ENCODE measurements at places on chromosomes 13 and 19.

DNA sequence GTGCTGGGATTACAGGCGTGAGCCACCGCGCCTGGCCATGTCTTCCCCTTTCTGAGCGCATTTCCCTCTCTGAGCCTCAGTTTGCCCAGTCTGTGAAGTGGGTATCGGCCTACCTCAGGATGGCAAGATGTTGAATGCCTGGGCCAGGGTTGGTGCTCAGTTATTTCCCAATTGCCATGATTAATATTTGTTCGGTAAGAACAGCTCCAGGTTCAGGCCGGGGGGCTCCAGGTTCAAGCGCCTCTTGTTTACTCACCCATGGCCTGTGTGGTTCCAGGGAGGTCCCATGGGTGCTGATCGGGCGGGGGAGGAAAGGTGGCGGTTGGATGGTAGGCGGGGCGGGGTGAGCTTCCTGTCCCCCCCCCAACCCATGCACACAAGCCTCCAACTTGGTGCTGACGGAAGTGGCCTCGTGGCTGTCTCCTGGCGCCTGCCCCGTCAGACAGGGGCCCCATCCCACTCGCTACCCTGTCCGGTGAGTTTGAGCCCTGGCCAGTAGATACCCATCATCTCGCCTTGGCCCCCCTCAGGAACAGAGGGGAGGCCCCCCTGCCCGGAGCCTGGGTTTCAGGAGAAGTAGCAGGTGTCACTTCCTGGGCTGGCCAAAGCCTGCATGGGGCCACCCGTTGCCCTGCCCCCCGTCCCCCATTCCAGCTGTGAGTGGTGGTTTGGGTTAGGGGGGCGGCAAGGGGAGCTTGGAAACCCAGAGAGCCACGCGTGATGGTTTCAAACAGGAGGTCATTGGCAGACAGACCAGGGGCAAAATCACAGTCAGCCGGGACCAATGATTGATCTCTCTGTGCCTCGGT, at the start of gene FCHO1:
Gene FCHO1, plus strand, starts transcription at position 375 of the 809 bp plus-strand sequence. CDS start 3,688 bp downstream, outside the sequence.
- no peak for DNase-seq

GRCh38 chr13:96636001-96636709, 358.1 kb downstream of the OXGR1 start:
- no peak for DNase-seq

DNA sequence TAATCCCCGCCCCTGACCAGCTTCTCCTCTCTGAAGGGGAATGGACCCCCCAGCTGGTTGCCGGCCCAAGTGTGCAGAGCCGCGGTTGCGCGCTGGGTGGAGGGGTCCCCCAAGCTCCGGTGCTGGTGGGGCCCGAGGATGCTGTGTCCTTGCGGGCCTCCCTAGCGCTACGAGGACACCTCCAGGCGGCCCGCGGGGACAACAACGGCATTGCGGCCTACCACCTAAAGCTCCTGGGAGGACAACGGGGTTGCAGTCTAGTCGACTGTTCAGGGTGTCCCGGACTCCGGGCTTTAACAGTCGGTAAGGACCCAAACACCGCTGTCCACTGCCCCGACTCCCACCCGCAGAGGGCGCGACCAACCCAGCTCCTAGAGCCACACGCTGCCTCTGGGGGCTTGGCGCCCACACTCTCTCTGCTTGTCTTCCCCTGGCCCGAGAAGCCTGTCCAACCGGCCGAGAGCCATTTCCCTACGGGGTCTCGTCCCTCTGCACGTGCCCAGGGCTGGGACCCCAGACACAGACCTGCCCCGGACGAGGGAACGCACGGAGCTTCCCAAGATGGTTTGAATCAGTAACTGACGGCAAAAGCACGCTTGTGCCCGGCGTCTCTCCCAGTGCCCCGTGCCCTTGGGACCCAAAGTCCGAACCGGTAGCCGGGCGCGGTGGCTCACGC, 927 bp upstream of the SDHAF1 start:
- no peak for DNase-seq

DNA sequence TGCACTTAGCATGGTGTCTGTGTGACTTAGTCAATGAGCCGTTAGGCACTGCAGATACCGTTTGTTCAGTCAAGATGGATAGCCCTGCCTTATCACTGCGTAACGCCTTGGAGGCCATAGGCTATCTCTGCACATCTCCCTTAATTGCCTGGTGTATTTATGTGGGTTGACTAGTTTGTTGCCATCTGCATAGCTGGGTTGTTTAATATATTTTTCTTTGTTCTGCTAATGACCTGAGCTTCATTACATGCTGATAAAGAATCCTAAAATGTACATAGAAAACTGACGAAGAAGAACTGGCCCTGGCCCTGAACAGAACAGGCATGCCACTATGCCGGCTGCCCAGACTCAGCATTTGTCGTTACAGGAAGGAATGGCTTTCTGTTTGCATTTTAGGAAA, 297.8 kb downstream of the SHISA2 start:
- DNase-seq: no peak

GRCh38 chr19:14056069-14056666, 5.7 kb downstream of the PALM3 start:
- DNase-seq: no peak

- DNase-seq: no peak
These were observed 36.1 kb upstream of the EIF3G start for GRCh38 chr19:10155839-10156238.

DNA sequence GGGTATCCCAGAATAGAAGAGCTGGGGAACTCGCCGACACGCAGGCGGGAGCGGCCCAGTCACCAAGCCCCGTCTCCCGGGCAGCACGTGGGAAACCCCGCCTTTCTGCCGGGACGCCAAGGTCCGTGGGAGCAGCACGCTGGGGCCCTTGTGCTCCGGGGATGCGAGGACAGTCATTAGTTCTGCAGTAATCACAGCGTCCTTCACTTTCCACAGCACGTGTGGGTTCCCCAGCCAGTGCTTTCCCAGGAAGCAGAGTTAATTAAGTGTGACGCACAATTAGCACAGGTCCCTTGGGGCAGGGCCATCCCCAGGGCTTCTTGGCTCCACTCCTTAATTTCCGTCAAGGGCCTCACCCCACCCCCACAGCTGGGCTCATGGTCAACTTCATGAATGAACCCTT, 64.3 kb upstream of the C13orf46 start:
- DNase-seq: no peak

DNA sequence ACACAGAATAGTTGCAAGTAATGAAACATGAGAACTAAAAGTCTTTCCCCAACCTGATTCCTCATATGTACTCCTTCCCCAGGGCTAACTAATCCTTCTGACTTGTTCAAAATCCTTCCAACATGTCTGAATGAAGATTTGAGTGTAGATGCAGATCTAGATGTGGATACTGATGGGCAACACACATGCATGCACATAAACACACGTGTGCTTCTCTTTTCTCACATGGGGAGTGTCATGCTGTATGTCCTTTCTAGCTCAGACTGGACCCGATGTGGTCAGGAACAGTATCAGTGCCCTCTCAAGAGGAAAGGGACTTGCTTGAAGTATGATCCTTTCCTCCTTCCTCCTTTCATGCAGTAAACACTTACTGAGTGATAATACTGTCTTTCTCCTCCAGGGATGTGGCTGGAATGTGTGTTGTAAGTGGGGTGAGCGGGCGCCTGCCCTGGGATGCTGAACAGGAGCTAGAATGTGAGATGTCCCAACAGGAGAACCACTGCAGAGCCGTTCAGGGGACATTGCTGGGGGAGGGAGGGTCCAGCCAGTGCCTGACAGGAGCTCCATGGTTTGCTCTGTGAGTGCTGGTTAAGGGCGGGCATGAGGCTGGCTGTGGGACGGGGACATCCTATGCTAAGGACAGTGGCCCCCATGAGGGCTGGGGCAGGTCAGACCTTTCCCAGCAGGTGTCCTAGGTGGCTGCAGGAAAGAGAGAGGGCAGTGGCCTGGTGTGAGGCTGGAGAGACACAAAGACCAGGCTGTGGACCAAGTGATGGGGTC, 146.9 kb downstream of the TEX29 start:
- no peak for DNase-seq

DNA sequence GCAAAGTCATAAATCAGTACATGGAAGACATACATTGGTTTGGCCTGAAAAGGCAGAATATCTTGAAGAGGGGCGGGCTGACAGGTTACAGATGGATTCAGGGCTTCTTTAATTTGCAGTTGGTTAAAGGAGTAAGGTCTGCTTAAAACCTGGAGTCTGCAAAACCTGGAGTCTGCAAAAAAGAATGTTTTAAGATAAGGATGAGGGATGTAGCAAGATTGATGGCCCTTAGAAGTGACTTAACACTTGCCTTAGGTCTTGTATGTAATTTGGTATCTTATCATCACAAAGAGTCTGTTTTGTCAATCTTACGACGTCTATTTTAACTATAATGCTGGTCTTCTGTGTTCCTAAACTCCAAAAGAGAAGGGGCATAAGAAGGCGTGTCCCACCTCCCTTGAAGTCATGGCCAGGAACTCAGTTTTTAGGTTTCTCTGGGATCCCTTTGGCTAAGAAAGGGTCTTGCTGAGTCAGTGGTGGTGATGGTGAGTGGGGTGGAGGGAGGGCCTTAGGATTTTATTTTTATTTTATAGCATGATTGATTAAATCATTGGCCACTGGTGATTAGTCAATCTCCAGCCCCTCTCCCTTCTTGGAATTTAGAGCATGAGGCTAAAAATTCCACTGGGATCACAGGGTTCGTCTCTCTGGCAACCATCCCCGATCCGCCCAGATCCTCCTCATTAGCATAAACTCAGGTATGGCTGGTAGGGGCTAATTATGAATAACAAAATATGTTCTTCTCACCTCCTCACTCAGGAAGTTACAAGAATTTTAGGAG, 10.1 kb upstream of the HAS1 start:
- DNase-seq: no peak

GRCh38 chr19:51323481-51324166, 12.2 kb downstream of the IGLON5 start:
- no peak for DNase-seq

- DNase-seq: no peak
These were observed 847.2 kb upstream of the GPC6 start for GRCh38 chr13:92379371-92379770.

GRCh38 chr19:55497763-55498162, 9.5 kb downstream of the SSC5D start:
- DNase-seq: no peak

GRCh38 chr19:6862673-6863078, 24.7 kb upstream of the ADGRE1 start:
- peak; percentile 35 for DNase-seq

DNA sequence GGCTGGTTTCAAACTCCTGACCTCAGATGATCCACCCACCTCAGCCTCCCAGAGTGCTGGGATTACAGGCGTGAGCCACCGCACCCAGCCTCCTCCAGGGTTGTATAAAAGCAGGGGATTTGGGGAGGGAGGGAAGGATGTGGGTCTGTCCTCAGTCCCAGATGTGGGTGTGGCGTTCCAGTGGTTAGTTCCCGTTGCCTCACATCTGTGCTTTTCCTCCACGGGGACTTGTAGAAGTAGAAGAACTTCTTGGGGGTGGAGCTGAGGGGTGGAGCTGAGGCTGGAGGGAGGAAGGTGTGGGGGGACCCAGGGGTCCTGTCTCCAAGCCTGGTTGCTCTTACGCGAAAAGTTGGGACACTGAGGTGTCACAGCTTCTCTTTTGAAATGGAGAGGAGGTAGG, 514 bp upstream of the MCEMP1 start:
- DNase-seq: no peak

- DNase-seq: no peak
These were observed 7.8 kb upstream of the OPA3 start for GRCh38 chr19:45592366-45592765.

- peak; percentile 53 for DNase-seq
These were observed at the start of gene UNC13A for GRCh38 chr19:17687857-17688784. TSS of gene UNC13A (minus strand) at chr19:17688354. CDS start at chr19:17688199, 155 bp downstream.

GRCh38 chr19:15243236-15243957, 11.1 kb upstream of the EPHX3 start:
- DNase-seq: no peak

DNA sequence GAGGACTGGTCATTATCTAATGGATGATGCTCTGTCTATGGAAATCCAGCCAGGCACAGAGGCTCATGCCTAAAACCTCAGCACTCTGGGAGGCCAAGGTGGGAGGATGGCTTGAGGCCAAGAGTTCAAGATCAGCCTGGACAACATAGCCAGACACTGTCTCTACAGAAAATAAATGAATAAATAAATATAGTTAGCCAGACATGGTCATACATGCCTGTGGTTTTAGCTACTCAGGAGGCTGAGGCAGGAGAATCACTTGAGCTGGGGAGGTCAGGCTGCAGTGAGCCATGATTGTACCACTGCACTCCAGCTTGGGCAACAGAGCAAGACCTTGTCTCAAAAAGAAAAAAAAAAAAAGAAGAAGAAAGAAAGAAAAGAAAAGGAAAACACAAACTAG, 234.7 kb downstream of the TSHZ3 start:
- DNase-seq: no peak

GRCh38 chr13:72650051-72650700, 77.3 kb downstream of the MZT1 start:
- DNase-seq: no peak

GRCh38 chr19:47190167-47190727, 40.8 kb downstream of the BBC3 start:
- DNase-seq: no peak

GRCh38 chr13:94483970-94484369, 4.5 kb upstream of the DCT start:
- DNase-seq: no peak

- DNase-seq: no peak
These were observed 11.4 kb downstream of the CSNK1A1L start for GRCh38 chr13:37094099-37094498.

DNA sequence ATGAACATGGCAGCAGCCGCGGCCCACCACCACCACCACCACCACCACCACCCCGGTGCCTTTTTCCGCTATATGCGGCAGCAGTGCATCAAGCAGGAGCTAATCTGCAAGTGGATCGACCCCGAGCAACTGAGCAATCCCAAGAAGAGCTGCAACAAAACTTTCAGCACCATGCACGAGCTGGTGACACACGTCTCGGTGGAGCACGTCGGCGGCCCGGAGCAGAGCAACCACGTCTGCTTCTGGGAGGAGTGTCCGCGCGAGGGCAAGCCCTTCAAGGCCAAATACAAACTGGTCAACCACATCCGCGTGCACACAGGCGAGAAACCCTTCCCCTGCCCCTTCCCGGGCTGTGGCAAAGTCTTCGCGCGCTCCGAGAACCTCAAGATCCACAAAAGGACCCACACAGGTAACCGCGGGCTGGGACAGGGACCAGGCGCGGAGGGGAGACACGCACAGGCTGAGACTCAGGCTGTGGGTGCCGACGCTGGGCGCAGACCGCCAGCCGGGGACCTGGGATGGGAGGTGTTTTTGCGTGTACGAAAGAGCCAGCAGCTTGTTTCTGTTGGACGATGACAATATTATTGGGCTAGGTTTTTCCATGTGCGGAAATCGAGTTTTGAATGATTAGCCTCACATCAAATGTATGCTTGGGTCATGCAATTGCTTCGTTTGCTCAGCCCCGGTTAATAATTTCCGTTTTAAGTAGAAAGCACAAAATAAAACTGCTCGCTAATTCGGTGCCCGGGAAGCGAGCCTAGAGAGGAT, 1.3 kb downstream of the ZIC2 start:
- peak; percentile 20 for DNase-seq
